Stimulated activated CD8-positive, alpha-beta memory T cell treated with anti-CD3 and anti-CD28 coated beads, Interleukin-4, amount 100 ng/mL, for 1 hour (primary cell): ENCODE measurements at places on chromosomes 11 and 22.

GRCh38 chr22:22997988-22998387 lies 72.3 kb upstream of the GNAZ start:
- DNase-seq = no peak

- no peak for DNase-seq
Observed at GRCh38 chr11:27945348-27945747, 162.6 kb downstream of the KIF18A start.

GRCh38 chr11:119772641-119773415 lies 43.8 kb upstream of the NECTIN1 start:
- no peak for DNase-seq

DNA sequence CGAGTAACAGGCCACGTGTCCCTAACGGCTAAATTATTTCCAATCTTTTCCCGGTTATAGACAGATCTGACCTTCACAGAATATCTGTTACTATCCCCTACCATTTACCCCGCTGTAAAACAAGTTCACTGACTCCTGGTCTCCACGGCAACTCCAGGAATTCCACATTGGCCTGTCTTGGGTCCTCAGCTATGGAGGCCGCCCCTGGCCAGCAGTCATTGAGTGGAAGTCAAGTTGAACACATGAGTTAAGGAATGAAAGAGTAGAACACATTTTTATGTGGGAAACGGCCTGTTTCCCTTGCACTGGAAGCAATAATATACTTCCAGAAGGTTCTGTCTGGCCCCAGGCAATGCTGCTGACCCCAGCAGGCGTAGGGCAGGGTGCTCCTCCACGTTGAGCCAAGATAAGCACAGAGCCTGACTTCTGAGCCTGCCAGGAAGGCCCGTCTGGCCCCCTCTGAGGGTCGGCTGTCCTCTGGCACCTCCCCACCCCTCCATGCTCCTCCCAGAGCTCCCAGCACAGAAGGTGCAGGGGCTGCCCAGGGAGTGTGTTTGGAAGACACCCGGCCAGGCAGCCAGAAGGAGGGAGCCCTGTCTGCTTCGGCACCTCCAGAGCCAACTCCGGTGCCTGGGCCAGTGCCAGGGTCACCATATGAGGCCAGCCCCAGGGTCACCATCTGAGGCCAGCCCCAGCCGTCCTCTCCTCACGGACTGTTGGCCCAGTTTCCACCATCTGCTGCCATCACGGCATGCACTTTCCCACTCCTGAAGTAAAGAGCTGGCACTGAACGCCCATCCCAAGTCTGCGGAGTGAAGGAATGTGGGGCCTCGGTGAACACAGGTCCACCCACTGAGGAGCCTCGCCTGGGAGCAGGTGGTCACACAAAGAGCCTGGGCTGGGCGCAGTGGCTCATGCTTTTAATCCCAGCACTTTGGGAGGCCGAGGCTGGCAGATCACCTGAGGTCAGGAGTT lies 813.2 kb downstream of the BRD1 start:
- no peak for DNase-seq

DNA sequence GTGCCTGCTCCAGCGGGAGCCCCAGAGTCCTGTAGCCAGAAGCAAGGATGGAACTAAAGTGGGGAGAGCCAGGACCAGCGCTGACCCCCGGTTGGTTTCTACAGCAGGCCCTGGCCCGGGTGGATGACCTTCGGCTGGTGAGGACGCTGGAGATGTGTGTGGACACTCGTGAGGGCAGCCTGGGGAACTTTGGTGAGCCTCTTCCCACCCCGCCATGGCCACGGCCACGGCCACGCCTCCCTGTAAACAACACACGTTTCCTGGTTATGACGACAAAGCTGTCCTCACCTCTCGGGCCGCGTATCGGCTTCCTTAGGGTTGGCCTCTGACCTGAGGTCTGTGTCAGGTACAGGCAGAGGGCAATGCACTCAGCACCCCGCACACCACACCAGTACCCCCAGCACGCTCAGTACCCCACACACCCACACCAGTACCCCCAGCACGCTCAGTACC lies 4.1 kb downstream of the LRRC56 start:
- no peak for DNase-seq

DNA sequence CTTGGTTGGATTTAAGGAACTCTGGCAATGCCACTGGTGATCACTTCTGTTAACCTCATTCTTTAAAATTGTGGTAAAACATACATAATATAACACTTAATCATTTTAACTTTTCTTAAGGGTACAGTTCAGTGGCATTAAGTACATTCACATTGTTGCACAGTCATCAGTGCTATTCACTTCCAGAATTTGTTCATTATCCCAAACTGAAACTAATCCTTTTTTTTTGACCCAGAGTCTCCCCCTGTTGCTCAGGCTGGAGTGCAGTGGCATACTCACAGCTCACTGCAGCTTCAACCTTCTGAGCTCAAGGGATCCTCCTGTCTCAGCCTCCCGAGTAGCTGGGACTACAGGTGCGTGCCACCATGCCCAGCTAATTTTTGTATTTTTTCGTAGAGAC lies 10.6 kb downstream of the ELF5 start:
- DNase-seq = no peak

DNA sequence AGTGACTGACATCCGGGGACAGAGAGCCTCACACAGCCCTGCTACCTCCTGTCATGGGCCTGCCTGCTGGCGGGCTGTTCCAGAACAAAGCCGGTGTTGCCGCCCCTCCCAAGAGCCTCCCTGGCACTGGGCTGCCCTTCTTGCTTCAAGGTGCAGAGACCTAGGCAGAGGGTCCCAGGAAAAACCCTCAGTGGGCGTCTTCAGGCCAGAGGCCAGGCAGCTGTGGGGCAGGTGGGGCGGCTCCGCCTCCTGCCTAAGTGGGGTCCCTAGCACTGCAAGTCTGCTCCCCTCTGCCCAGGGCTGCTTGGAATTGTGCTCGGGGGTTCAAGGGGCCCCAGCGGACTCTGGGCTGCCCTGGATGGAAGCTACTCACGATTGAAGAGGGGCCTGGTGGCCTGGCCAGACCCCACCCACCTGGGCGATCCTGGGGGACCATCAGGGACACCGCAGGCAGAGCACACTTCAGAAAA lies 20.4 kb upstream of the GNB1L start:
- no peak for DNase-seq

GRCh38 chr11:73107597-73107996 lies 34.5 kb downstream of the FCHSD2 start:
- DNase-seq = no peak

DNA sequence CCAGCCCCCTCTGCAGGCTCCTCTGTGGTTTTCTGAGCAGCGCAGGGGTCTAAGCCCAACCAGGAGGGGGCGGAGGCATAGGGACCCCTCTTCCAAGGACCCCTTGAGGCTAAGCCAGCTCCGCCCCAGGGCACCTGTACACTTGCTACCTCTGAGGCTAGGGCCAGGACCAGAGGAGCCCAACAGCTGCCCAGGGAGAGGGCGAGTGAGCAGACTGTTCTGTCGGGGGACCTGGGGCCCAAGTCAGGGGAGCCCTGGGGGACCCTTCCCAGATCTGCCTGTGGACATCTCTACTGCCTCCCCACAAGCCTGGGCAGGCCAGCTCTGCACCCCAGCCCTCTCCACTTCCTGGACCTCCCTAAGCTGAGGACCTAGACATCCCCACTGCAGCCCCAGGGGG lies 1.8 kb downstream of the B4GALNT4 start:
- DNase-seq = no peak

GRCh38 chr11:128723531-128723930 lies 29.7 kb downstream of the FLI1 start:
- DNase-seq = no peak

- DNase-seq = no peak
Observed at GRCh38 chr11:104054911-104055529, 18.6 kb downstream of the DDI1 start.

DNA sequence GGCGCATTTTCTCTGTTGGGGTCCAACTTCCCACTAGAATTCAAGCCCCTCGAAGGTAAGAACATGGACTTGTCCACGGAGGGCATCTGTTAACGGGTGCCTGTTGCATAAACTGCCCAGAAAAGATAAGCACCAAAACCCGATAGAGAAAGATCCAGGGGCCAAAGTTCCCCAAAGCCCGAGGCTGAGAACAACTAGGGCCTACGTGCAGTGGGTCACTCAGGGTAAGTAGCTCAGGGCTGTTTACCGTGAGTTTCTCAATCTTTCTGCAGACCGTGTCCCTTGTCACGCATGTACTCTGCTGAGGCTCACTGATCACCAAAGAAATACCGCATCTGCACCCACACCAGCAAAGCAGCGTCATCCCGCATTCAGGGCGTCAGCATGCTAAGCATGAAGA lies 24.4 kb downstream of the PGA5 start:
- DNase-seq = no peak

DNA sequence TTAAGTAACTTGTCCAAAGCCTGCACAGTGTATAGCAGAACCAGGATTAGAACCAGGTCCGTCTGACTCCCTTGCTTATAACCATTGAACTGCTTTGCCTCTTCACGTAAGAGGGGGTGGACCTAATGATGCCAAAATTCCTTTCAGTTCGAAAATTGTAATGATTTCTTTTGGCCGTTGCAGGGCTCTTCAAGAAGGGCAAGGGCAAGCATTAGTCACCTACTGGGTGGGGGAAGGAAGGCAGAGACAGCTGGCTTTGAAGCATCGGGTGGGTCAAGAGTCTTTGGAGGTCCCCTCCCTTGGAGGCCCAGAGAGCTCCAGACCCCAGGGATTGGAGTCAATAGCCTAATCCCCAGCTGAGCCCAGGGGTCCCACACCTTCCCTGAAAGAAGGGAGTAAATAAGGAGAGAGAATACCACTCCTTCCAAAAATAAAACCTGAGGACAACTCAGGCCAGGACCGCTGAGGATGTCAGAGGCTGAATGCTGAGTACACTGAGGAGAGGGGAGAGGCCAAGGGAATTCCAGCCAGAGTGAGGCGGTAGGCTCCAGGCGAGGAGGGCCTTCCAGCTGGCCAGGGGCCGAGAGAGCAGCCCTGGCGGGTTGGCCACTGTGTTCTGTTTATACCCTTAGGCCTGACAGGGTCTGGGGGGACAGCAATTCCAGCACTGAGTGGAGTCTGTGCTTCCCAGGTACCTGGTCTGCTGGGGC lies 14.1 kb downstream of the CREB3L1 start:
- DNase-seq = no peak

DNA sequence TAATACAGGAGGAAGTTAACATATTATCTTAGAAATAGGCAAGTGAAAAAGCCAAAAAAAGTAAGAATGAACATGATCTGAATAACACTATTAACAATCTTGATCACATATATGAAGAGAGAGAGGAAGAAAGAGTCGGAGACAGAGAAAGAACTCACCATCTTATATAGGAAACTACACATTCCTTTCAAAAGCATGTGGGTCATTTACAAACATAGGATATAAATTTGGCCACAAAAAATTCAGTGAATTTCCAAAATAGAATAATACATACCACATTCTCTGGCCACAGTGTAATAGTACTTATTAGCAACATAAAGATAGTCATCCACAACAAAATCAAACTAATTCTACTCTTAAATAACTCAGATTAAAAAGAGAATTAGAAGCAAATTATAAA lies 50.9 kb upstream of the ME3 start:
- no peak for DNase-seq

GRCh38 chr11:121152764-121153163 lies 51.7 kb downstream of the TECTA start:
- DNase-seq = no peak

DNA sequence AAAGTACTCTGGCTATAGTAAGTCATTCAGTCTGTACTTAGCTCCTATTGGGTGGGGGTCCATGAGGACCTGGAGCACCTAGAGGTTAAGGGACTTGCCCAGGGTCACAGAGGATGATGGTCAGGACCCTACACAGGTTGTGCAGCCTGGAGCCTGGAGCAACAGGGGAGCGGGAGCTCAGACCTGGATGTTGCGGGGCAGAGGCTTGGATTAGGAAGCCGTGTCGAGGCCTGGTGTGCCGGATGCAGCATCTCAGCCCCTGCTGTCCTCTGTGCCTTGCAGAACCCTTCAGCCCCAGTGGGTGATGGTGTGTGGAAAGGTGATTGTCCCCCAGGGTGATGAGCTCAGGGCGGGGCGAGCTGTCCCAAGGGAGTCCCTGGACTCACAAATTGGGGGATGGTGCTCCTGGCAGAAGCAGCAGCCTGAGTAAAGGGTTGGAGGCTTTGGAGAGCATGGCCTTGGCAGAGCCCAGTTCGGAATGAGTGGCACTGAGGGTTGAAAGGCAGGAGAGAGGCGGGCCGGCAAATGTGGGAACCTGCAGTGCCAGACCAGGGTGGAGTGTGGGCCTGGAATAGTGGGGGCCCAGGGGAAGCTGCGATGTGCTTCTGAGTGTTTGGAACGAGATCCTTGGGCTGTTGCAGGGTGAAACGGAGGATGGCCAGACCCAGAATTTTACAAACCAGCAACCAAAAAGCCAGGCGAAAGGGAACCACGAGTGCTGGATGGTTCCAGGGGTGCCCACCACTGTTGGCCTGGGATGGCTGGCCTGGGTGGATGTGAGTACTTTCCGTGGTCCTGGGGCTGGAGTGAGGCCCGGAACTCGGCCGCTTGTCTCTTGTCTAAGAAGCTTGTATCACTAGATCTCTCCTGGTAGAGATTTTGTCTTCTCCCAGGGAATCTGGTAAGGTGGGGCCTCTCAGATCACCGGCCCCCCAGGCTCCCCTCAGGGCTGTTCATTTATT lies 2.9 kb downstream of the TPCN2 start:
- no peak for DNase-seq

GRCh38 chr11:73152861-73153483 lies 10.9 kb upstream of the FCHSD2 start:
- no peak for DNase-seq

GRCh38 chr11:20367313-20367948 lies 3.9 kb downstream of the HTATIP2 start:
- no peak for DNase-seq

- DNase-seq = no peak
Observed at GRCh38 chr11:67493548-67494370, 10.9 kb downstream of the AIP start.

- DNase-seq = no peak
Observed at GRCh38 chr11:1059759-1060158, 14.9 kb upstream of the MUC2 start.

- no peak for DNase-seq
Observed at GRCh38 chr11:116108161-116108560, 603.9 kb upstream of the CADM1 start.

DNA sequence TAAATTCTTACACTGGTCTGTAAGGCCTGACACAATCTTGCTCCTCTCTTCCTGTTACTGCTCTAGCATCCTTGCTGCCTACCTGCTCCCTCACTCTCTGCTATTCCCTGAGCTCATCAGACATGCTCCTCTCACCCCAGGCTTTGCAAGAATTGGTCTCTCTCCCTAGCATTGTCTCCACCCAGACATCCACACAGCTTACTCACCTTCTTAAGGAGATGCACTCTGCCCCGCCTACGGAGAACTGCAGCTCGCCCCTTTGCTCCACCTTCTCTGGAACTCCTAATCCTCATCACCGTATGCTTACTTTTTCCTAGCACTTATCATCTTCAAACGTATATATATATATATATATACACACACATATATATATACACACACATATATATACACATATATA lies 23.3 kb upstream of the TMPRSS5 start:
- DNase-seq = no peak
